Stimulated activated CD8-positive, alpha-beta memory T cell treated with anti-CD3 and anti-CD28 coated beads, Interleukin-15, amount 100 ng/mL, for 24 hours (primary cell): ENCODE measurements at places on chromosomes 2 and 18.

DNA sequence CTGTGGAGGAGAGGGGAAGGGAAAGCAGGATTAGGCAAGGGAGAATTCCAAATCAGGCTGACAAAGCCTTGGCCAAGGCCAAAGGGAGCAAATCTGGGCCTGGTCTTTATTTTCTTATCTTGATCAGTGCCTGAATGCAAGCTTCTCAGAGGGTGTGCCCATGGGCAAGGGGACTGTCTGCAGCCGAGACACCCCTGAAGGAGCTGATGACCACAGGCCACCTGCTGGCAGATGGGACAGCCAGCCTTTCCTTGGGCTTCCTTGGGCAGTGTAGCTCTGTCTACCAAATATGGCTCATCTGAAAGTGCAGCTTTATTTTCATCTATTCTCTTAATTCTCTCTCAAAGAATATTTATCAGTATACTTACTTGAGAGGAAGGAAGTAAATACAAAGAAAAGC is 117.0 kb downstream of the PKP4 start:
- DNase-seq = no peak

GRCh38 chr2:54773838-54774237 is 50.4 kb downstream of the EML6 start:
- DNase-seq = no peak

GRCh38 chr2:8327371-8328100 is 354.3 kb upstream of the ID2 start:
- no peak for DNase-seq

DNA sequence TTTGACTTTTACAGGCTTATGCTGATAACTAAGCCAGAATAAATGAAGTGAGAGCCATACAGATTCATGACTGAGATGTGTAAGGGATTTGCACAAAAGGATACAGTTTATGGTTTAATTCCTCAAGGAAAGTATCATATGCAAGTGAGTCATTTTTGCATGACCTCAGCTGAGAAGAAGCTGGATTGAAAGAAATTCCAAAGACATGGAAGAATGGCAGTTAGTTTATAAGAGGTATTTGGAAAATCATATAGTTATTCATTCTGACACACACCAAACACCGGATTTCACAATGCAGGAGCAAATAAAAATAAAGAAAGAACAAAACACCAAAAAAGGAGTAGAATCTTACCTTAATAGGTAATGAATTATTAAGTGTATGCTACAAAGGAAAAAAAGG is 83.2 kb upstream of the RND3 start:
- DNase-seq = no peak

- DNase-seq = no peak
Observed at GRCh38 chr2:109225170-109225782, 96.3 kb downstream of the SH3RF3 start.

GRCh38 chr18:67216846-67217245 is 299.7 kb downstream of the DSEL start:
- no peak for DNase-seq

DNA sequence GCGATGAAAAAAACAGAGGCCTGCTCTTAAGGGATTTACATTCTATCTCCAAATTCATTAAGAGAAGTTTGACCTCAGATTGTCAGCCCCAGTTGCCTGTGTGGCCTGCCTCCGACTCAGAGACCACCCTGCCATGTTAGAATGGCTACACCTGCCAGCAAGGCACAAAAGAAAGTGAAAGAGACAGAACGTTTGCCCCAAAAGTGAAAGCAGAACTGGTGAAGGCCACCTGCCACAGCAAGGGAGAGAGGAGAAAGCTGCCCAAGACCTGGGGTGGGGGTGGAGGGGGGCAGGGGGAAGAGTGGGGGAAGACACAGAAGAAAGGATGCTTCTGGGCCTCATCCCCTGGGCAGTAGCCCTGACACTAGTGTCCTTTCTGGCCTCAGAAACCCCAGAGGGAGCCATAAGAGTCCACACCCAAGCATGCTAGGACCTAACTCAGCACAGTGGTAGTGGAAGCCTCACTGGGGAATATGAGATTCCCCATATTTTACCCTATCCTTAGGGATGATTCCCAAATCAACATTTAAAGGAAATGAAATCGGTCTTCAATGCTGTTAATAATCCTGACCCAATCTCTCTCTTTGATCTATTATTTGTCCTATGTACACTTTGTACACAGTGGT is 389.7 kb downstream of the TXNL1 start:
- no peak for DNase-seq

GRCh38 chr2:215140166-215140707 is 1.8 kb upstream of the ABCA12 start:
- DNase-seq = no peak

DNA sequence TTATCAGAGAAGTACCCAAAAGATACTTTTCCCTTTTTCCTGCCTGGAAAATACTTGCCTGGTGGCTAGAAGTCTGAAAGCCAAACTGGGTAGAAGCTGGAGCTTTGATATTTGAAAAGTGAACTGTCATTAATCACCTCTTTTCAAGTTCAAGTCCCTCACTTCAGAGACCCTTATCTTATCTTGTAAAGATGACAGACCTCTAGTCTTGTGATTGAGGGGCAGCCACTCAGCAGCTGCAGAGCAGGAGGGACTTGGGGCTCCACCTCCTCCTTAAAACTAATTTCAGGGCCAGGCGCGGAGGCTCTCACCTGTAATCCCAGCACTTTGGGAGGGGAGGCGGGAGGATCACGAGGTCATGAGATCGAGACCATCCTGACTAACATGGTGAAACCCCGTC is 64.2 kb upstream of the CDCA7 start:
- no peak for DNase-seq

- DNase-seq = no peak
Observed at GRCh38 chr2:173666171-173666888, 298.8 kb downstream of the SP3 start.

- DNase-seq = no peak
Observed at GRCh38 chr2:85545780-85546240, 6.8 kb downstream of the MAT2A start.

DNA sequence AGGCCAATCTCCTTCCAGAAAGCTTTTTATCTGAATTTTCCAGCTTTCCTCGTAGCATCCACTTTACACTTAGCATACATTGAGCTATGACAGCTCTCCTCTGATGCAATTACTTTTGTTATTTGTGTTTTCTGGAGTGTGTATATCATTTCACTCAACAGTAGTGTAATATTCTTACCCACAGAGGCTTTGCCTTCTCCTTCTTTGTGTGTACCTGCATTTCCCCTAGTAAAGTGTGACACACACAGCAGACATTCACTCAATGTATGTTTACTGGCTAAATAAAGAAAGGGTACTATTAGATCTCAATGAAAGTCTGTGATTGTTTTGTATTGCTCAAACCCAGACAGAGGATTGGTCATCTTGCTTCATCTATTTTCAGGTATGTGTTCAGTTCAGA is 193.7 kb upstream of the MEX3C start:
- DNase-seq = no peak

- no peak for DNase-seq
Observed at GRCh38 chr2:113217455-113218282, 43.9 kb downstream of the PSD4 start.

DNA sequence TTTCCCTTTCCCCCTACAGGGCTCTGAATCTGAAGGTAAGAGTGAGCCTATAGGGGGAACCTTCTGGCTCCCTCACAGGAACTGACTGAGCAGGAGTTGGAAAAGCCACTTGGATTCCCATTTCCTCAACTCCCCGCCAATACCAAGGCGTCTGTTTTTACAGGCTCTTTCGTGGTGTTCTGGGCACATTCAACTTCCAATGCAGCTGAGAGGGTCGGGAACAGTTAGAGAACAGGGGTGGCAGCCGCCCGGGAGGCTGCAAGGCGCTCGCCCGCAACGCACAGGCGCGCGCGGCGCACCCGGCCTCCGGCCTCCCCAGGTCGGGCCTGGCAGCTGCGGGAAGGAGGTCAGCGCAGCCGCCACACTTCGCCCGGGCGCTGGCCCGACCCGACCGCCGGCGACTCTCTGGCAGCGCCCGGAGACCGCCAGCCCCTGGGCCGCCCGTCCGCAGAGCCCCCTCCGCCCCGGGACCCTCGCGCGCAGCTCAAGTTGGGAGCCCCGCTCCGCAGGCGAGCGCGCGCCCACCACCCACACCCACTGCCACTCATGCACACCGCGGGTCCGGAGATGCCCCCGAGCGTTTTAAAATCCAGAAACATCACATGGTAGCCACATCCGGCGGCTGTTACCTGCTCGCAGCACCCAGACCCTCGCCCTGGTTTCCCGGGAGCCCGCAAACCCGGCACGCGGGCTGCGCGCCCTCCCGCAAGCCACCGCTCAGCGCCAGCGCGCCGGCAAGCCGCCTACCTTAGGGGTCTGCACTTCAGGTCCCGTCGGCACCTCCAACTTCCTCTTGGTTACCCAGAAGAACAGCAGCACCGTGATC is 816 bp downstream of the GALNT14 start:
- no peak for DNase-seq

DNA sequence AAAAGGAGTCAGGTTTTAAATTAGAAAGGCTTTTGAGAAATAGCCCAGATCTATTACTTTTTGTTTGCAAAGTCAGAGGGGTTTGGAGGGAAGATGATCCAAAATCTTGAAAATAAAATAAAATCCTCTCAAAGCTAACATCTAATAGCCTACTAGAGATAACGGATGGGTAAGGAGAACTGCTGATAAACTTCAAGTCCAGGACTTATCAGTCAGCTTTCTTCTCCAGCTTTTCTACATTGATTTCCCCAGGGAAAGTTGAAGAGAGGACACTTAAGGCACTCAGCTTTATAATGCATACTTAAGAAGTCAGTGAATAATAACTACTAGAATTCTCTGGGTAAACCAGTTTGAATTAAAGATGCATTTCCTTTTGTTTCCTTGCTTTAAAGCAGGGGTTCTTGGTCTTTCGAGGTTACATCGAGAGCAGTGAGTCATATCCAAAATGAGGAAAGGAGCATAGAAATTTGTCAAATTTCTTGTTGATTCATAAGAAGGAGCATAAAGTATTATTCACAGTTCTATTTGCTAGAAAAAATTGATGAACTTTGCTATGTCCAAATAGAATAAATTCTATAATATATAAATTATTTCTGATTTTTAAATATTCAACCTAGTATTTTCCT is 43.2 kb upstream of the ITPRID2 start:
- no peak for DNase-seq

DNA sequence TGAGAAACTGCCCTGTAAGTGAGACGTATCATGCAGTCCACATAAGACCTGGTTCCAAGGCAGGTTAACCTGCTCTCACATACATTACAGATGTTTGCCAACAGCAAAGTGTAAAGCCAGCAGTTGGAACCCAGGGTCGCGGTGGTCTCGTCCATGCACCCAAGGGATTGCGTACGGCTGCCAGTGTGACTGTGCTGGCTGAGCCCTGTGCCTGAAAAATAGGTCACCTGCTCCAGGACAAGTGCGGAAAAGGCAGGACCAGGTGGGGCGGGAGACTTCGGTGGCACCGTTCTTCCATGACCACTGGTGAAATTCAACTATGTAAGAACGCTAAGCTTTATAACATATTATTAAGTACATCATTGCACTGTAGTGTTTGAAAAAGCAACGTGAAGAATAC is 110.5 kb downstream of the MBP start:
- no peak for DNase-seq

DNA sequence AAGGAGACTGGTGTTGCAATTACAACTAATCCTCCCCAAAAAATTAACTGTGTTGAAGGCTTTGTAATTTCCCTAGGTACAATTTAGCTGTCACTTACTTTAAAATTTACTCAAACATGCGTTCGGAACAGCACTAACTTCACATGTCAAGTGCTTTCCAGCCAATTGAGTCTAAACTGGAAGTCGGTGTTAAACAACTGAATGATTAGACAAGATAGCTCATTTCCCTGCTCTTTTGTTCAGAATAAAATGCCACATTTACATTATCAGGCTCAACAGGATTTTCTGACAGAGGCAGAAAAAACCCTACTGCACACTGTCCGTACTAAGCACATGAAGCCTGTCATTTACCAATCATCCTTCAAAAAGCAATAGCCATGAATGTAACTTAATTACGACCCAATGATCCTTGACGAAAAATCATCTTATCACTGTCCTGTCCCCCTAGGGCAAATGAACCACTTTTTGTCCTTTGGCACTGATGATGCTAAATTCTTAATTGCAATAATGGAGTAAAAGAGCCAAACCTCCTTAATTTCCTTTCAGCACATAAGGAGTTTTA is 56.0 kb downstream of the LRPPRC start:
- DNase-seq = no peak

DNA sequence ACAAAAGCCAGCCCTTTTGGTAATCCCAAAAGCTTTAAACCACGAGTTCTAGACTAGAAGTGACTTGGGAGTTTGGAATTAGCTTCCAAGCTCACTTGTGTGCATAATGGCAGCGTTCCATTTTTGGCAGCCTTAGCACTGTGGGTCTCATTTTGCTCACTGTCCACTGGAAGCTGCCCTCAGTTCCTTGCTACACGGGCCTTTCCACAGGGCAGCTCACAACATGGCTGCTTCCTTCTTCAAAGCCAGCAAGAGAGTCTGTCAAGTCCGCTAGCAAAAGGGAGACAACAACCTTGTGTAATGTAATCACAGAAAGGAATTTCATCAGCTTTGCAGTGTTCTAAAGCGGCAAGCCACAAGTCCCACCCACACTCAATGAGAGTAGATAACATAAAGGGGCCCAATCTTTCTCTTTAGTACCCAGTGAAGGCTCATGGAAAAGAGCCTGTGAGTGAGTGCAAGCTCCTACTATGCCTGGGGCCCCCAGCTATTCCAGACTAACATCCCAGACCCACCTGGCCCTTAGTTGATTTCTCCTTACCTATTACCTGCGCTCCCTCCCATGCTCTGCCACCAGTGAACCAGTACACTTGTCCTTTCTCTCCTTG is 239.7 kb upstream of the FBXO11 start:
- no peak for DNase-seq

- DNase-seq = no peak
Observed at GRCh38 chr2:119196301-119197125, 27.1 kb upstream of the STEAP3 start.

- DNase-seq = no peak
Observed at GRCh38 chr2:216003876-216004696, 9.3 kb downstream of the MREG start.

- DNase-seq = no peak
Observed at GRCh38 chr2:222025881-222026271, 272.9 kb downstream of the PAX3 start.

DNA sequence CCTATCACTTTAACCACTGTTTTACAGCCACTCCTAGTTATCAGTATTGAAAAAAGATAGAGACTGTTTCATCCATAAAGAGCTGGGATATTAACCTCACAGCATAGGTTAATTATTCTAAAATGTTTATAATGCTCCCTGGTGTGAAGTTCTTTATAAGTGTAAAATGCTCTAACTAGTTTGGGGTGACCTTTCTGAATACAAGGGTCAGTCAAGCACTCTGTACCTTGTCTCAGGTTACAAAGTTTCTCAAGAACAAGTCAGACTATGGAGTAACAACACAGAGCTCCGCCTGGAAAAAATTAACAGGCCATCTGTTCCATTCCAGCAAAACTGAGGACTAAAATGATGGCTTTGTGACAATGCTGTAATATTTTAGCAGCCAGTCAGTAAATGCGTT is 107.4 kb downstream of the NOL4 start:
- no peak for DNase-seq
